ENCODE measurements at places on chromosomes 7 and 10. TPM values are rescaled to one million over a fixed set of nuclear protein-coding genes. Genes with fewer than 3 reads are reported as not detected.
A peak's percentile ranks its signal among the peaks of the same experiment; 100 is the strongest.

STOX1 gene
- total RNA-seq, result 0.09 TPM

GRCh38 chr10:52616395-52616764, 156.2 kb downstream of the MBL2 start:
- no peaks in the 10 kb centered on the region for H3K4me1 ChIP-seq
- H3K27me3 ChIP-seq, result no peaks in the 10 kb centered on the region
- H3K4me3 ChIP-seq, result no peak overlapping the region
- no peak for DNase-seq
- H3K27ac ChIP-seq, result no peak overlapping the region

DNA sequence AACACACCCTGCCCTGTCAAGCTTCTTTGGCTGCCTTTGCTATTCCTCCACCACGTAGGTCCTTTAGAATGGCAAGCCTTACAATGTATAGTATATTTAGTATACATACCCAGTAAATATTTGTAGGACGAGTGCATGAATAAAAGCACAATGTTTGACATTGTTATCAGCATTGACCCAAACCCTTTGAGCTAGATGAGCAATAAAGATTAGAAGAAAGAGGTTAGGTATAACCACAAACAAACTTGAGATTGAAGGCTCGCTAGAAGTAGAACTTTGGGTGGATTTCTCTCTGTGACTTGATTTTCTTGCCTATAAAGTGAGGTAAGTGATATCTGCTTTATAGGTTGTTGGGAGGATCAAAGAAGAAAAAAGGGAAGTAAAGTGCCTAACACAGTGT, 561.0 kb upstream of the GALNT17 start:
- H3K27ac ChIP-seq, result no peak overlapping the region
- DNase-seq, result no peak
- H3K4me1 ChIP-seq, result no peaks in the 10 kb centered on the region
- no peaks in the 10 kb centered on the region for H3K27me3 ChIP-seq
- no peak overlapping the region for H3K4me3 ChIP-seq
- no peaks in the 10 kb centered on the region for H3K36me3 ChIP-seq

DNA sequence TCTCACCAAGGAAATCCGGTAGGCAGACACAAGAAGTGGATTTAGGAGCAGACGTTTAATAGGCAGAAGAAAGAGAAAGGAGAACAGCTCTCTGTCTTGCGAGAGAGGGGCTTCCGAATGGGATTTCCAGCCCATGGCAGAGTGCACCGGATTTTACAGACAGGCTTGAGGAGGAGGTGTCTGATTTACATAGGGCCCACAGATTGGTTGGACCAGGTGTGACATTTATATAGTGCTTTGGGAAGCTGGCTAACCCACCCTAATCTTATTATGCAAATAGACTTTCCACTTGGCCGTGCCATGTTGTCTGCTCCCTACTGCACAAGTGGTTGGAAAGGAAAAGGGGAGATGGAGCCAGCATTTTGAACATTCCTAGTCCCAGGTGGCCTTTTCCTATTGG, 57.8 kb downstream of the ANKMY2 start:
- no peak for DNase-seq
- H3K4me1 ChIP-seq, result no peaks in the 10 kb centered on the region
- H3K27me3 ChIP-seq, result no peaks in the 10 kb centered on the region
- no peak overlapping the region for H3K27ac ChIP-seq
- no peak overlapping the region for H3K4me3 ChIP-seq
- no peaks in the 10 kb centered on the region for H3K36me3 ChIP-seq

DNA sequence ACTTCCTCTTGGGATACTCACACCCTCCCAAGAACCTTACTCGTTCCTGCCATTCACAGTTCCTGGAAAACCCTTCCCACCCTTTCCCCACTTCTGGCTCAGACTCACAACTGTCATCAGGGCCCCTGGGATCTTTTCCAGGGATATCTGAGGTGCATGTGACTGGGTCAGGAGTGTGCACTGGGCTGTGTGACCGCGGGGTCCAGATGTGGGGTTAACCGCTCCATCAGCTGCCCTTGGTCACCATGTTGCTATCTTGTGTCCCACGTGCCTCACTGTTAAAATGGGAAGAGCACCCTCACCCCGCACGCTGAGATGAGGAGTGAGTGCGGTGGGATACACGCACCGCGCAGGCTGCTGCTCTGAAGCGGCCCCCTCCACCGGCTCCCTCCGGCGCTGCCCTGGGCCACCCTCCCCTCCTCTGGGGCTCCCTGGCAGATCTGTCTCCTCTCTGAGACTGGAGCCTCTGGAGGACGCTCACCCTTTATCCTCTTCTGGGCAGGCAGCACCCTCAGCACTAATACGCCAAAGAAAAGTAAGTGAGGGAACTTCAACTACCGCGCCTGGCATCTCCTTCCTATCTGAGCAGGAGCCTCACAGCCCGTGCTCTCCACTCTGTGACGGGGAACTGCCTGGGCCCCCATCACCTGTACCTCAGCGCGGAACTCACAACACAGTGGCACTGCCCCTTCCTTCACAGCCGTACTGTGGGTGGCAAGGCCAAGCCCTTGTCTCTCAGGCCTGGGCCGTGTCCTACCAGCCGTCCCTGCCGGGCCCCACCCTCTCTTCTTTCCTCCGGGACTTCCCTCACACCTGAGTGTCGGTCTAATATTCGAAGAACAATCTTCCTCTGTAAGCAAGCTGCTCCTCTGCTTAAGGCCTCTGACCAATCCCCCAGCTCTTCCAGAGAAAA, 15.6 kb downstream of the COBL start:
- peak; percentile 42 for DNase-seq
- H3K36me3 ChIP-seq, result no peaks in the 10 kb centered on the region
- H3K27me3 ChIP-seq, result no peaks in the 10 kb centered on the region

DNA sequence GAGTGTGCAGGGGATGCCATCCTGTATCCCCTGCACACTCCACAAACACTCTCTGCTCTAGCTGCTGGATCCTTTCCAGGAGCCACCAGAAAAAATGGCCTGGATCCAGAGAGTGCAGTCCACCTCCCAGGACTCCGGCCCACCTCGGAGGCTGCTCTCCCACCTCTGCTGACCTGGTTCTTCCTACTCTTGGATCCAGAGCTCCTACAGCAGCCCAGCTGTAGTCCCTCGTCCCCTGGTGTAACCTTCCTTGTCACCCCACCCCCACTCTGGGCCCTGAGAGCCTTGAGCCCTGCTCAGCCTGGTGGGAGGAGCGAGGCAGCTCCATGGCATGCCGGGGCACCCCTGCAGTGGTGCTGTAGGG, 54.4 kb downstream of the GOLGA7B start:
- no peak for DNase-seq
- H3K36me3 ChIP-seq, result no peaks in the 10 kb centered on the region
- no peak overlapping the region for H3K4me3 ChIP-seq
- peaks cover 9% of the 10 kb centered on the region for H3K4me1 ChIP-seq

GRCh38 chr7:40057292-40057691, 77.1 kb downstream of the MPLKIP start:
- H3K4me1 ChIP-seq, result peaks cover 28% of the 10 kb centered on the region
- H3K36me3 ChIP-seq, result peaks cover 29% of the 10 kb centered on the region
- DNase-seq, result peak; percentile 32
- no peak overlapping the region for H3K27ac ChIP-seq
- no peak overlapping the region for H3K4me3 ChIP-seq

DNA sequence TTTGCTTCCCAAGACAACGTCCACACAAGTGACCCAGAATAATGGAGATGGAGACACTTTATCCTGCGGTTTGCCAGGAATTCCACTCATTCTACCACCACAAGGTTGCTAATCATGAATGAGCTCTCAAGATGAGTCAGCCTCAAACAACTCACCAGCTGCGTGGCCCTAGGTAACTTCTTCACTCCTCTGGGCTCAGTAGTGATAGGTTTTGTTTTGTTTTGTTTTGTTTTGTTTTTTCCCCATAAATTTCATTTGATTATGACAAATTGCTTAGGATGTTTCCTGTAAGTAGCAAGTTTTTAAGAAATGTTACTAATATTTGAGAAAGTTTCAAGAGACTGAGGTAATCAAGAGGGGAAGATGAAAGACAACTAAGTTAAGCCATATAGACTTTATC, 286.8 kb downstream of the PARD3 start:
- H3K27ac ChIP-seq, result no peak overlapping the region
- no peak overlapping the region for H3K4me3 ChIP-seq
- DNase-seq, result no peak
- no peaks in the 10 kb centered on the region for H3K4me1 ChIP-seq
- no peaks in the 10 kb centered on the region for H3K27me3 ChIP-seq

IRF5 gene
- 7.4 TPM for total RNA-seq

- no peak overlapping the region for H3K27ac ChIP-seq
- no peak for DNase-seq
Observed at GRCh38 chr10:110045772-110046171, 38.0 kb downstream of the ADD3 start.

- H3K27ac ChIP-seq, result no peak overlapping the region
- peak; percentile 13 for DNase-seq
- H3K4me3 ChIP-seq, result no peak overlapping the region
Observed at GRCh38 chr7:107690611-107691010, 30.0 kb downstream of the SLC26A4 start.

SPDYE16 gene
- total RNA-seq, result 0.29 TPM

DNA sequence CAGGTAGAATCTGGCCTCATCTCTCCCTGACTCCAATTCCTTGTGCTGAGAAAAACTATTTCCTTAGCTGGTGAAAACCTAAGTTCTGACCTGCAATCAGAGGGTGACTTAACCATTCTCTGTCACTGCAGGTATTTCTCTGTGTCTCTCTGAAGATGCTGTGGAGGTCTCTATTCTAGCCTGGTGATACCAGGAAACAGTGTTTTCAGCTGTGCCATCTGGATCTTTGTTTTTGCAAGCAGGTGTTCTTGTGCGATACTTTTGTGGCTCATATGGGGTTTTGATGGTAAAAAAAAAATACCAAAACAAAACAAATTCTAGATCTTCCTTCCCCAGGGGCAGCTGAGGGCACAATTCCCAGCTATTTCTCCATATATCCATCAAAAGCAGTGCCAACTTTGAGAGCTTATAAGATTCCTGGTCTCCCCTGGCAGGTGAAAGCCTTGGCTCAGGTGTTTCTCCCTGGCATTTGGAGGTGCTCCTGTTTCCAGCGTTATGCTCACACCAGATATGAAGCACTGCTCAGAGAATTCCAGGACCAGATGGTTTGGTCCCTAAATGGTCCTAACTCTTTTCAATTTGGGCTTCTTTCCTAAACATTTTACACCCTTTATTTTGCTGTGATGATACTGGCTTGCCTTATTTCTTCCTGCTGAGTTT, 9.9 kb upstream of the NPVF start:
- no peak overlapping the region for H3K27ac ChIP-seq
- no peaks in the 10 kb centered on the region for H3K36me3 ChIP-seq
- no peaks in the 10 kb centered on the region for H3K4me1 ChIP-seq
- H3K4me3 ChIP-seq, result no peak overlapping the region

- H3K27ac ChIP-seq, result no peak overlapping the region
- DNase-seq, result no peak
- no peak overlapping the region for H3K4me3 ChIP-seq
- H3K36me3 ChIP-seq, result no peaks in the 10 kb centered on the region
- no peaks in the 10 kb centered on the region for H3K4me1 ChIP-seq
Observed at GRCh38 chr7:128810997-128811396, 19.2 kb upstream of the FLNC start.

All from heart left ventricle (tissue), 16 donors.